Skin of body (tissue), 3 donors: ENCODE measurements at places on chromosomes 12 and 14. TPM values are rescaled to one million over a fixed set of nuclear protein-coding genes. Genes with fewer than 3 reads are reported as not detected.

RHOJ gene
- 21.6 TPM for total RNA-seq

SLC6A12 gene
- total RNA-seq: 0.10 TPM

FLRT2 gene
- 32.6 TPM for total RNA-seq

RNU6-8 gene
- total RNA-seq: not detected

KRT5 gene
- total RNA-seq: 1,515 TPM

GRCh38 chr14:97402279-97402678, 605.1 kb downstream of the VRK1 start:
- no peak for DNase-seq

GRCh38 chr14:60951776-60952435, 29.0 kb downstream of the TRMT5 start:
- DNase-seq: no peak

DNA sequence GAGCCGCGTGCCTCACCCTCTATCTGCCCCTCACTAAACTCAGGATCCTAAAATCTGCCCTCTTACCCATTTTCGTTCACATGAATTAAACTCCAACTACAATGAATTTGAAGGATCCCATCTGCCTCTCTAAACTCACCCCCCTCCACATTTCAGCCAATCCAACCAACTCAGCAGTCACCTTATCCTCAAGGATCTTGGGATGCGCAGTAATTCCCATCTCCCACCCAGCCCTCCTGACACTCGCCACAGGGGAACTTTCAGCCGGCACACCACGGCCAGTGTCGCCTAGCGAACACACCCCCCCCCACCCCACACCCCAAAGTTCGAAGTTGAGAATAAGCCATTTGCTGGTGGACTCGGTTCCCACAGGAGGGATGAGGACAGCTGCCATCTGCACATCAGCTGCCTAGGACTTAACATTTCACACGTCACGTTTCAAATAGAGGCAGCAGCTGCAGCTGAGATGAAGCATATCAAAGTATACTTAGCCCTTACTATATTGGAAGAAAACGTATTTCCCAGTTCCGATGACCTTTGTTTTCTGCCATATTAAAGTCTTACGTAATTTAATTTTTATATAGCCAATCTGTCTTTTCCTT, 8.7 kb upstream of the SELPLG start:
- DNase-seq: peak; percentile 62

GRCh38 chr14:71209888-71210287, 302.6 kb downstream of the PCNX1 start:
- no peak for DNase-seq

DNA sequence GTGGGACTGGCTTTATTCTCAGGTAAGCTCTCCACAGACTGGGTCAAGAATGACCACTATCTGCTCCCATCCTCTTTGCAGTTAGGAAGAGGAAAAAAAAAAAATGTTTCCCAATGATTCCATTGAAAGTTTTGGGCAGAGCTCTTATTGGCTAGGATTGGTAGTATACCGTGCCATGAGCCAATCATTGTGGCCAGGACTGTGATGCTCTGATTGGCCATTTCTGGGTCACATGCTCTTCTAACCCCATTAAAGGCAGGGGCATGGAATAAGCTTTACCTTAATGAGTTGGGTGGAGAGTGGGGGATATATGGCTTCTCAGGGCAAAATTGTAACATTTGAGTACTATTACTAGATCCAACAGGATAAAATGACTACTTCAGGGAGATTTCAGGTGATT, 49.4 kb upstream of the WSCD2 start:
- DNase-seq: no peak
